Body of pancreas (tissue), 4 donors: ENCODE measurements at places on chromosomes 4 and X. TPM values are rescaled to one million over a fixed set of nuclear protein-coding genes. Genes with fewer than 3 reads are reported as not detected.

GRCh38 chrX:152638443-152638904, 779 bp downstream of the GABRQ start:
- no peak for DNase-seq

DNA sequence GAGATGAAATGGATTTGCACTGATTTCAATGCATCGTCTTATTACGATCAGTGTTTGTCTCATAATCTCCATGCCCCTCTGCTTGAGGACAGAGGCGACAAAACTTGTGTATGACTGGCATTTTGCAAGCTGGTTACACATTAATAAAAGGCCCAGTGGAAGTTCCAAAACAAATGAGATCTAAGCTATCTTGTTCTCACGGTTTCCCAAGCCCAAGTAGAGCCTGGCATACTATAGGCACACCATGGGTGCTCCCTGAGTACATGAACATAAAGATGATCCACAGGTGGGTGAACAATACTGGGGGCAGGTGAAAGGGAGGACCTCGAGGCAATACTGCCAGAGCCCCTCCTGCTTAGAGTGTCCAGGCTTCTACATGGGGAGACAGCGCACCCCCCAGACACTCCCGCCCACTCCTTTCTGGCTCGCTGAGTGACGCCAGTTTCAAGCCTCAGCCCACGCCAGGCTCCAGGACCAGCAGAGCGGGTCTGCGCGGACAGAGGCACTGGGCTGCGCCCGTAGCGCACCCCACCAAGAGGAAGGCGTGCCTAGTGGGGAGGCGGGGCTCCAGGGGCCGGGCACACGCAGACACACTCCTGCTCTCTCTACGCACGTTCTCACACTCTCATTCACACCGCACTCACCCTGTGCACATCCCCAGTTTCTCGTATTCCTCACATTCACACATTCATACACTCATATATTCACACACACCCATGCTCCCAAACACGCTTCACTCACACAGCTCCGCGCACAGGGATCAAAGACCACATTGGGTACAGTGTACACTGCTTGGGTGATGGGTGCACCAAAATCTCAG, 8.9 kb upstream of the GSX2 start:
- peak; percentile 33 for DNase-seq

DNA sequence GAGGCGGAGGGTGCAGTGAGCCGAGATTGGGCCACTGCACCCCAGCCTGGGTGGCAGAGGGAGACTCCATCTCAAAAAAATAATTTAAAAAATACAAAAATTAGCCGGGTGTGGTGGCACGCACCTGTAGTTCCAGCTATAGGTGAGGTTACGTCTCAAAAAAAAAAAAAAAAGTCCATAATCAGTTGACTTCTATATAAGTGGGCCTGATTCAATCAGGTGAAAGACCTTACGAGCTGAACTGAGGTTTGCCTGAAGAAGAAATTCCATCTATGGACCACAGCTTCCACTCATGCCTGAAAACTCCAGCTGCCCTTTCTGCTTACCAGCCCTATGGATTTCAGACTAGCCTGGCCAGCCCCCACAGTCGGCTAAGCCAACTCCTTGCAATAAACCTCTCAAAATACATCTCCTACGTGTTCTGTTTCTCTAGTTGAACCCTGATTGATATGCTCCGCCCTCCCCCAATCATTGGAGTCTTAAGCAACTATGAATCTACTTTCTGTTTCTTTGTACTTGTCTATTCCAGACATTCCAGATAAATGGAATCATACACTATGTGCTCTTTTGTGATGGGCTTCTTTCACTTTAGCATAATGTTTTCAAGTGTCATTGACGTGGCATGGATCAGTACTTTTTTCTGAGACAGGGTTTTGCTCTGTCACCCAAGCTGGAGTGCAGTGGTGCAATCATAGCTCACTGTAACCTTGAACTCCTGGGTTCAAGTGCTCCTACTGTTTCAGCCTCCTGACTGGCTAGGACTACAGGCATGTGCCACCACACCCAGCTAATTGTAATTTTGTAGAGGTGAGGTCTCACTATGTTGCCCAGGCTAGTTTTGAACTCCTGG, 36.6 kb downstream of the SAT1 start:
- DNase-seq, result no peak

- no peak for DNase-seq
Observed at GRCh38 chr4:54100595-54101189, 729 bp downstream of the GSX2 start.

DNA sequence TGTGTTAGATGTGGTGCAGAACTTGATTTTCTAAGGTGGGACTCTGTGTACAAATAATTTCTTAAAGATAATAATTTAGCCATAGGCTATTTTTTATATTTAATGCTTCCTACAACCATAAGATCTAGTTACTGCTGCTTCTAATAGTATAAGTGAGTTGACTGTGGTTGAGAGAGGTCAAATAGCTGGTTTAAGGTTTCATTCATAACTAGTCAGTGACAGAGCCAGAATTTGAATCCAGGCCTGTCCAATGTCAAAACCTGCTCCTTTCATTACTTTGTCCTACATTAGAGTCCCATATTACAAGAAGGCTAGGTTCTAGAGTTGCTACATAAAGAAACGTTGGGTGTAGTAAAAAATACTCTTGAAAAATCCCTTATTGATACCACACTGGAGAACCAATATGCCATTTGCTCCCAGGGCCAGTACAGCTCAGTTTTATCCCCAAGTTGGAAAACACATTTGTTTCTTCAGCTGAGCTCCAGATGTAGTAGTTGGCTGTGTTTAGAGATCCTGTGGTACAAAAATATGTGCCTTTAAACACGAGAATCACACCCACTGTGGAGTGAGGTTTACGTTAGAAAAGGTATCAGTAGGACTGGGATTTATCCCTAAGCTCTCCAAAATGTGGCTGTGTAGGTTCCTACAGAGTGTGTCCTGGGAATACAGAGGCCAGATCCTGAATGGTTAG, 84.3 kb downstream of the REPS2 start:
- DNase-seq, result no peak

PDCL2 gene
- total RNA-seq, result not detected

DNA sequence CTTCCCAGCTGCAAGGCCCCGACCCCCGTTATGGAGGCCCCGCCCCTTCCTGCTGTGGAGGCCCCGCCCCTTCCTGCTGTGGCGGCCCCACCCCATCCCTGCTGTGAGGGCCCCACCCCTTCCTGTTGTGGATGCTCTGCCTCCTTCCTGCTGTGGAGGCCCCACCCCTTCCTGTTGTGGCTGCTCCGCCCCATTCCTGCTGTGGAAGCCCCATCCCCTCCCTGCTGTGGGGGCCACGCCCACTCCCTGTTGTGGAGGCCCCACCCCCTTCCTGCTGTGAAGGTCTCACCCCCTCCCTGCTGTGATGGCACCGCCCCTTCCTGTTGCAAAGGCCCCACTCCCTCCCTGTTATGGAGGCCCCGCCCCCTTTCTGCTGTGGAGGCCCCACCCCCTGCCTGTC, 104.9 kb upstream of the PSAPL1 start:
- DNase-seq, result no peak

FAM9C gene
- not detected for total RNA-seq

- DNase-seq, result no peak
Observed at GRCh38 chr4:165502916-165503907, 124.4 kb downstream of the CPE start.

GRCh38 chr4:73811841-73812240, 24.6 kb upstream of the CXCL6 start:
- DNase-seq, result no peak
